ENCODE measurements at places on chromosomes 3 and 15. TPM values are rescaled to one million over a fixed set of nuclear protein-coding genes. Genes with fewer than 3 reads are reported as not detected.

DNA sequence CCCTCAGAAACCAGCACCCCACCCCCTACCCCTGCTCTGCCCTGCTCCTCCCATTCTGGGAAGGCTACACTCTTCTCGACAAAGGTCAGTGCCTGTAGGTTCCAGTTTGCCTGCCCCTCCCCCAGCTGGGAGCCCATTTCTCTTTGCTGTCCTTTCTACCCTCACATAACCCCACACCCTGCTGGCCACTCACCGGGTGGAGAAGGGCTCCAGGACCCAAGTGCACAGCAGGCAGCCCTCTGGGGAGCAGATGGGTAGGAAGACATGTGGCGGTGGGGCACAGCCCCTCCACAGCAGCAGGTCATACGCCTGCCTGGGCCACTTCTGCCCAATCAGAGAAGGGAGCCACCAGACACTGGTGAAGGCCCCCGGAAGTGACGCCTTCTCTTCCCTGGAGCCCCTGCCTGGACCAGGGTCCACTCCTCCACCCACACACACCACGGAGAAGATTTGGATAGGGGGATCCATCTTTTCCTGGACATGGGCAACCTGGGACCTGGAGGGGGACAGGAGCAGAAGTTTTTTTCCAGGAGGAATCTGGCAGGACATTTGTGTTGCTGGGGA, at the start of gene THPO:
Gene THPO (minus strand): TSS at position 326 of the 564 bp plus-strand sequence. CDS start 1,948 bp downstream, outside the sequence.
- H3K27ac ChIP-seq = no peak within 1 kb of the TSS
- no peaks in the 10 kb centered on the region for H3K36me3 ChIP-seq
- H3K27me3 ChIP-seq = peaks cover 20% of the 10 kb centered on the region
- peak within 1 kb of the TSS; percentile 53 for H3K4me3 ChIP-seq
- DNase-seq = no peak

- no peaks in the 10 kb centered on the region for H3K36me3 ChIP-seq
- no peak overlapping the region for H3K4me3 ChIP-seq
- H3K27me3 ChIP-seq = peaks cover 2% of the 10 kb centered on the region
- no peak for DNase-seq
- H3K4me1 ChIP-seq = no peaks in the 10 kb centered on the region
These were observed 217.0 kb downstream of the ZNF621 start for GRCh38 chr3:40741729-40742128.

GRCh38 chr15:77127626-77128025, 56.7 kb upstream of the TSPAN3 start:
- no peak overlapping the region for H3K27ac ChIP-seq
- peaks cover 21% of the 10 kb centered on the region for H3K4me1 ChIP-seq
- no peak for DNase-seq
- no peak overlapping the region for H3K4me3 ChIP-seq

DNA sequence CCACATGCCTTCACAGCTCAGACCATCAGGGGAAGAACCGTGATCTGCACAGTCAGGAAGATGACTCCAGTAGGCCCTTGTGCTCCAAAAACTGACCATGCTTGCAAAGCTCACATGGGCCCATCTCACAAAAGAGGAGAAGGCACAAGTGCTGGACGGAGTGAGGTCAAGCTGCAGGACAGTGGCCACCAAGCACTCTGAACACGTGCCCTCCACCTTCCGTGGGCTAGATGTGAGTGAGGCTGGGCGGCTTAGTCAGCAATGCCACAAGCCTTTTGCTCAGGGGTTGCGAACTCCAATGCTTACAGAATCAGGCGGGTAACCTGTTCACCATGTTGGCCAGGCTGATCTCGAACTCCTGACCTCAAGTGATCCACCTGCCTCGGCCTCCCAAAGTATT, 70.9 kb downstream of the SCN5A start:
- no peak overlapping the region for H3K27ac ChIP-seq
- H3K4me3 ChIP-seq = no peak overlapping the region
- peaks cover 3% of the 10 kb centered on the region for H3K36me3 ChIP-seq

DNA sequence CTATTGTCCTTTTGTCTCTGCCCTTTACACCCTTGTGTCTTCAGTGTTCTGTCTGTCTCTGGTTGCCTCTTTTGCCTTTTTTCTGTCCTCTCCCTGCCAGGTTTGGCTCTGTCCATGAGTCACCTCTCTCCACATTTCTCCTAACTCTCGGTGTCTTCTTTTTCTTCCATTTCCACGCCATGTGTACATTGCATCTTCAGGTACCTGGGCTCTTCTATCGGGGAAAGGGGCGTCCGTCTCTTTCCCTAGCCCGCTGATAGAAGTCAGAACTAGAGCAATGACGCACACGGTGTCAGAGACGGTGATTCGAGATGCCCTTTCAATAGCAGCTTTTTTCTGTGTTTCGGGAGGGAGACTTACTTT, 641 bp downstream of the OPA1 start:
- DNase-seq = peak; percentile 49
- H3K27me3 ChIP-seq = no peaks in the 10 kb centered on the region
- H3K36me3 ChIP-seq = peaks cover 23% of the 10 kb centered on the region
- peaks cover 68% of the 10 kb centered on the region for H3K4me1 ChIP-seq
- peak overlapping the region; percentile 98 for H3K27ac ChIP-seq

- DNase-seq = no peak
- H3K4me1 ChIP-seq = peaks cover 2% of the 10 kb centered on the region
- no peak overlapping the region for H3K27ac ChIP-seq
- H3K4me3 ChIP-seq = no peak overlapping the region
These were observed 2.2 kb downstream of the GPR149 start for GRCh38 chr3:154427685-154428285.

DNA sequence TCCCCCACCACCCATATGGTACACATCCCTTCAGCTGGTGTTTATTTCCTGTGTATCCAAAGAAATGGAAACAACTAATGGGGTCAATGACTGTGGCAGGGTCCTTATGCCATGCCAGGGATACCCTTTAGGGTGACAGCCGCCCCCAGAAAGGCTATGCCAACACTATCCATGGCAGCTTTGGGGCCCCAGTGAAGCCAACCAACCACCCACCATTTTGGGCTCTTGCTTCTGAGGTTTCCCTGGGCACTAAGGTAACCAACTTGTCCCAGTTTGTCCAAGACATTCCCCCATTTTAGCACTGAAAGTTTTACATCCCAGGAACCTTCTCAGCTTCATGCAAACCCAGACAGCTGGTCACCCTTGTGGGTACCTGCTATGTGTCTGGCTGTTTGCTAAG, 233.1 kb downstream of the VPS13C start:
- H3K4me1 ChIP-seq = peaks cover 3% of the 10 kb centered on the region
- no peak overlapping the region for H3K4me3 ChIP-seq
- no peaks in the 10 kb centered on the region for H3K36me3 ChIP-seq
- no peak for DNase-seq
- no peak overlapping the region for H3K27ac ChIP-seq
- H3K27me3 ChIP-seq = peaks cover 15% of the 10 kb centered on the region

DNA sequence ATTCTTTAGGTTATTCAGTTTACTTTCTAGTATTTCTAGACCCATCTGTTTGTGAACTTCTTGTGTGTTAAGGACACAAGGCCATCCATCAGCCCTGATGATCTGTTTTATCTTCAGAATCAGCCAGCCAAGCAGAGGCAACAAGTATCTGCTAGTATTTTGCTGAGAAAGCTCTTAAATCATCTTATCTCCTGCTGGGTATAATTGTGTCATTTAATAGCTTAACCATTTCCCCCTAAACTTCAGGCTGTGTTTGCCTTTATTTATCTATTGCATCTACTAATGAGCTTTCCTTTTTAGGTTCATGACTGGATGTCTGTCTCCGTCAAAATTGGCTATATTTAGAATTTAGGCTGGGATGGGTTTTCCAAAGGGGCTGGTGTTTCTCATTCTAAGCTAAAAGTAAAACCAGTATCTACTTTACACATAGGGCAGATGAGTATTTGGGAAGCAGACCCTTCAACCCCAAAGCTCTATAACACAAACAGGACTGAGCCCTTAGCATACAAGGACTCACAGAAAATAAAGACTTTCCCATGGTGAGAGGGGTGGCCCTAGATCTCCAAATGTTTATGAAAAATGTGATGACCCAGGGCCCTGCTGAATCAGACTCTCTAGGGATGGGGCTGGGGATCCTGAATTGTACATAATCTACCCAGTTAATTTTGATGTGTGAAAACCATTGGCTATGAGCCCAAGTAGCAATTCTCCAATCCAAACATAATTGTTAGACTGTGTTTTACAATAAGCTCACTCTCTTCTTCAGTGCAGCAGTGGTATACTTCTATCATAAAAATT, 65.3 kb upstream of the PSMD6 start:
- peaks cover 10% of the 10 kb centered on the region for H3K27me3 ChIP-seq
- H3K4me3 ChIP-seq = no peak overlapping the region
- H3K36me3 ChIP-seq = no peaks in the 10 kb centered on the region

DNA sequence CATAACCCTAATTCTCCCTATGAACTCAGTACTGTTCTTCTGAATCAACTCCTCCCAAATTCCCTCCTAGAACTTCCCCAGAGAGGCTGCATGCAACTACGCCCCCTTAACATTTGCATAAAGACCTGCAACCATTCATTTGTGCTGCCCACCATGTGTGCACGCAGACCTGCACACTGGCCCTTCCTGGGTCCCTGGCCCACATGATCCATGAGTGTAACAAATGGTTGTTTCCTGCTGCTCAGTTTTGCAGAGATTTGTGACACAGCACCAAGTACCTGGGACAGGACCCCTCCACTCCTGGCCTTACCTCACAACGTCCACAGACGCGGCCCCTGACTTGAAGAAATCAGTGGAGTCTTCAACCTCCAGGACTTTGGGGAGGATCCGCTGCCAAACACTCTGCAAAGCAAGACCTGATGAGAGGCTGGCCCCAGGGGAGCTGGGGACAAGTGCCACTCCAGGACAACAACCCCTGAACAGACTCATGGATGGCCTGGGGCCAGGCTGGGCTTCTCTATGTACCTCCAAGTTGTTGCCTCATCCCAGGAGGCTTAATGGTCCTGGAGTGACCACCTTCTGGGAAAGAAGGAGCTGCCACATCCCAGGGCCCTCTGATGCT, 33.8 kb downstream of the ALDH1L1 start:
- H3K27ac ChIP-seq = no peak overlapping the region
- H3K27me3 ChIP-seq = no peaks in the 10 kb centered on the region
- no peaks in the 10 kb centered on the region for H3K36me3 ChIP-seq
- no peak overlapping the region for H3K4me3 ChIP-seq
- DNase-seq = no peak

DNA sequence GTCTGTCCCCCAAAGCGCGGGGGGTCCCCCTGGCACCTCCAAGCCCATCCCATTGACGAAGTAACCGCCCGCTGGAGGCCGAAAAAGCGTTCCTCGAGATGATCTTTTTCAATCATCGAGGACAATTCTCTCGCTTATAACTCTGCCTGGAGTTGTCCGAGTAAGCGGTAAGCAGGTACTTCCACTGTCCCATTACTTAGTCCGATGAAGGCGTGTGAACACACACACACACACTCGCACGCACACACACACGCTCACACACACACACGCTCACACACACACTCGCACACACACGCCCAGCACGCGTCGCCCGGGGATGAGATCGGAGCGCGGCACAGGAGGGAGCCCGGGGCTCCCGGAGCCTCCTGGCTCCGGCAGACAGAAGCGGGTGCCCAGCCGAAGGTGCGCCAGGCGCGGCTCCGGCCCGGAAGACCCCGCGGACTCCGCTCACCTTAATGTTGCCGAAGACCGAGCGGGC, 430 bp downstream of the SLCO2A1 start:
- peak overlapping the region; percentile 32 for H3K4me3 ChIP-seq
- no peak overlapping the region for H3K27ac ChIP-seq
- H3K27me3 ChIP-seq = peaks cover 67% of the 10 kb centered on the region
- no peak for DNase-seq

GRCh38 chr3:124463234-124463633, 267.0 kb upstream of the UMPS start:
- no peak overlapping the region for H3K27ac ChIP-seq
- H3K4me3 ChIP-seq = no peak overlapping the region
- no peaks in the 10 kb centered on the region for H3K36me3 ChIP-seq
- peaks cover 42% of the 10 kb centered on the region for H3K27me3 ChIP-seq
- H3K4me1 ChIP-seq = no peaks in the 10 kb centered on the region

DNA sequence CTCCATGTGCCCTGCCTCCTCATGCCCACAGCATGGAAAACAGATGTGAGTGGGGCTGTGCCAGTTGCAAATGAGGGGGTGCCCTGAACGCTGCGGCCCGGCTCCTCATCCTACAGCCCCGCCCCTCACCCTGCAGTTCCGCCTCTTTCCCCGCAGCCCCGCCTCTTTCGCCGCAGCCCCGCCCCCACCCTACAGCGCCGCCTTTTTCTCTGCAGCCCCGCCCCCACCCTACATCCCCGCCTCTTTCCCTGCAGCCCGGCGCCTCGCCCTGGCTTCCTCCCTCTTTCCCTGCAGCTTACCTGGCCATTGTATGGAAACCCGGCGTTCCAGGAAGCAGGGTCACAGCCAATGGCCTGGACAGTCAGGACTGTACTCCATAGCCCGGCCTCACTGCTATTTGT, 284.9 kb downstream of the TLE3 start:
- DNase-seq = no peak
- no peak overlapping the region for H3K4me3 ChIP-seq
- no peak overlapping the region for H3K27ac ChIP-seq
- H3K4me1 ChIP-seq = peaks cover 18% of the 10 kb centered on the region

DNA sequence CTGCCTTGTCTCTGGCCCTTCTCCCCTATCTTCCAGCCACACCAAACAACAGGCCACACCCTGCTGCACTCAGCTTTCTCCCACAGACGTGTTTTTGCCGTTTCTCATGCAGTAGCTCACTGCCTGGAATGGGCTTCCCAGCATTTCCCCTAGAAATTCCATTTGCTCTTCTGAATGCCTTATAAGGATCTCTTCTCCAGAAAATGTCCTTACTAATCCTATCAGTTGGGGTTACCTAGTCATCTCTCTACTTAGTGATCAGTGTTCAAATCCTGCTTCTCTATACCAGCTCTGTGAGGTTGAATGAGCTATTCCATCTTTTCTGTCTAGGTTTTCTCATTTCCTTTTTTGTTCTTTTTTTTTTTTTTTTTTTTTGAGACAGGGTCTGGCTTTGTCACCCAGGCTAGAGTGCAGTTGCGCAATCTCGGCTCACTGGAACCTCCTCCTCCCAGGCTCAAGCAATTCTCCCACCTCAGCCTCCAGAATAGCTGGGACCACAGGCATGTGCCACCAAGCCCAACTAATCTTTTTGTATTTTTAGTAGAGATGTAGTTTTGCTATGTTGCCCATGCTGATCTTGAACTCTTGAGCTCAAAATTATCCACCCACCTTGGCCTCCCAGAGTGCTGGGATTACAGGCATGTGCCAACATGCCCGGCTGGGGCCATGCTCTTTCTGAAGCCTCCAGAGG, 98.2 kb upstream of the CHD2 start:
- DNase-seq = no peak
- H3K27ac ChIP-seq = no peak overlapping the region
- no peaks in the 10 kb centered on the region for H3K27me3 ChIP-seq
- peaks cover 8% of the 10 kb centered on the region for H3K4me1 ChIP-seq

DNA sequence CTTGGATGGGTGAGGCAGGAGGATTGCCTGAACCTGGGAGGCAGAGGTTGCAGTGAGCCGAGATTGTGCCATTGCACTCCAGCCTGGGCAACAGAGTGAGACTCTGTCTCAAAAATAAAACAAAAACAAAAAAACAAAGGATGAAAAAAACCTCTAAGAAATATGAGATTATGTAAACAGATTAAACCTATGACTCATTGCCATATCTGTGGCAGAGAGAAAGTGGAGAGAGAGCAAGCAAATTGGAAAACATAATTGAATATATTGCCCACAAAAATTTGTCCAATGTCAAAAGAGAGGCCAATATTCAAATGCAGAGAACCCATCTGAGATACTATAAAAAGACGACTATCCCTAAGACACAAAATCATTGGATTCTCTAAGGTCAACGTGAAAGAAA, 1106.0 kb downstream of the OTOL1 start:
- H3K36me3 ChIP-seq = no peaks in the 10 kb centered on the region
- H3K4me3 ChIP-seq = no peak overlapping the region
- no peak overlapping the region for H3K27ac ChIP-seq
- no peaks in the 10 kb centered on the region for H3K27me3 ChIP-seq
- no peaks in the 10 kb centered on the region for H3K4me1 ChIP-seq

The SCAANT1 gene
- not detected for total RNA-seq

The PAK6 gene
- total RNA-seq = not detected

The DUOXA1 gene
- 0.77 TPM for total RNA-seq

The RNU5B-1 gene
- total RNA-seq = 20.8 TPM

The MTMR10 gene
- 40.4 TPM for total RNA-seq
